ENCODE measurements at places on chromosomes 12 and 14.

DNA sequence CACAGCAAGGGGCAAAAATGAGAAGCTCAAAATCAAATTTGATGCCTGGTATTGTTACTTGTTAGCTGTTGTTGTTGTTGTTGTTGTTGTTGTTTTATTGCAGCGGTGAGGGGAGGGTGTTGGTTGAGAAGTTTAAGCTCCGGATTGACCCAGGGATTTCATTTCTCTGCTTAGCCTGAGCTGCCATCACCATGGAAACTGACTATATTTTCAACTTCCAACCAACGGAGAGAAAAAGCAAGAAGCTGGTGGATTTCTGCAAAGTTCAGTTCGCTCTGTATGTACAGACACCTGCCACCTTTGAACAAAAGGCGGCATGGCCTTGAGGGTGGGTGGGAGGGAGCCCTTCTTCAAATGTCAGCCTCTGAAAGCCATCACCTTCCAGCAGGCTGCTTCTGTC, 194.5 kb upstream of the NOS1 start:
- DNase-seq = no peak

DNA sequence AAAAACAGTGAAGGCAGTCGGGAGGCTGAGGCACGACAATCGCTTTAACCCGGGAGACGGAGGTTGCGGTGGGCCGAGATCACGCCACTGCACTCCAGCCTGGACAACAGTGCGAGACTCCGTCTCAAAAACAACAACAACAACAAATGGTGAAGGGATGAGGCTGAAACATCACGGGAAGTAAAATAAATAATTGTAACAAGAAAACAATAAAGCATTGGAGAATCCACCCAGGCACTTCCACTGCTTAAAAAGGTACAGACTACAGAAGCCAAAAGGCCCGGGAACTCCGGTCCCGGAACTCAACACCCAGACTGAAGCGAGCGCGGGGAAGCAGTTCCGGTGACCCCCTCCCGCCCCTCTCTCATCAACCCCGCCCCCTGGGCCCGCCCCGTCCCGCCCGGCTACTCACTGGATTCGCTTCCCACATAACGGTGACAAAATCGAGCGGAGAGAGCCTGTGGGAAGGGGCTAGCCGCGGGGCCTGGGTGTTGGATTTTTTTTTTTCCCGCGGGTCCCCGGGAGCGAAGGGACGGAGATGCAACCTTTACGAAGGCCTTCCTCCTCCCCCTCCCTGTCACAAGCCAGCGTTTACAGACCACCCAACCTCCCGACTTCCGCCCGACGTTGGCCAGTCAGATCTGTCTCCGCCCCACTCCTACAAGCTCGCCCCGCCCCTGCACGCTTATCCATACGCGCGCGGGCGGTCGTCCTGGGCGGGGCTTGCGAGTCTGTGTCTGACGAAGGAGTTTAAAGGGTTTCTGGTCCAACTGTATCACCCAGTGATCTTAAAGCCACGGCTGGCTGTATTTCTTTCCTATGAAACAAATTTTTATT, at the start of gene PARP11:
Gene PARP11, minus strand, starts transcription at position 600 of the 837 bp plus-strand sequence. Its CDS starts 170 bp downstream, at position 430.
- peak; percentile 98 for DNase-seq

DNA sequence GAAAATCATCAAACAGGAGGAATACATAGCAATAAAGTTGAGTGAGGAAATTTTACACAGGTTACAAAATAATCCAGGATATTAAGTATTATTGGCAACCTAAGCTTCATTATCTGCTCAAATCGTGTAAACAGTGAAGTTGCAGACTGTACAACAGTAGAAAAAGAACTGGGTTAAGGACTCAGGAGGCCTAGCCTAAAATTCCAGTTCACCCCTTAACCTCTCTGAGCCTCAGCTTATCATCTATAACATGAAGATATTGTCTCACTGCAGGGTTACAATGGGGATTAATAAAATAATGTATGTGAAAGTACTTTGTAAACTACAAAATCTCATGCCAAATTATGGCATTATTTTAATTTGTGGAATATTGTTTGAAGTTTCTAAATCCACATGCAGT, 26.0 kb downstream of the DDHD1 start:
- no peak for DNase-seq

GRCh38 chr12:49950273-49951251, at the start of gene AQP2:
Gene AQP2 (plus strand): TSS chr12:49950737. CDS start chr12:49950831, 94 bp downstream.
- no peak for DNase-seq

- no peak for DNase-seq
These were observed 92.1 kb upstream of the OTX2 start for GRCh38 chr14:56902385-56902784.

DNA sequence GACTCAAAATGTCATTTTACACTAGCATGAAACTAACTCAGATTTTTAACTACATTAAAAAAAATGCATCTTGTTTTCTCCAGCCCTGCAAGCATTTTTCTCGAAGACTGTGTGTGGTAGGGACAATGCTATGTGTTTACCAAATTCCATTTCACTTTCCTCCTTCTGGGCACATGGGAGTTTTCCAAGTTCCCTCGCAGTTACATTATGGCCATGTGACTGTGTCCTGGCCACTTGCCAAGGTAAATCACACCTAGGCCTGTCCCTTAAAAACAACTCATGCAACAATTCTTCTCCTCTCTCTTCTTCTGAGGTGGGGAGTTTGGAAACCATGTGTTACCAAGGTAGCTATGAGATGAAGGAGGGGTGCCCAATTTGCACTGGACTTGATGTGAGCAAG, 108.7 kb downstream of the SYT10 start:
- no peak for DNase-seq

GRCh38 chr12:109162551-109162950, 46.2 kb downstream of the ACACB start:
- no peak for DNase-seq

DNA sequence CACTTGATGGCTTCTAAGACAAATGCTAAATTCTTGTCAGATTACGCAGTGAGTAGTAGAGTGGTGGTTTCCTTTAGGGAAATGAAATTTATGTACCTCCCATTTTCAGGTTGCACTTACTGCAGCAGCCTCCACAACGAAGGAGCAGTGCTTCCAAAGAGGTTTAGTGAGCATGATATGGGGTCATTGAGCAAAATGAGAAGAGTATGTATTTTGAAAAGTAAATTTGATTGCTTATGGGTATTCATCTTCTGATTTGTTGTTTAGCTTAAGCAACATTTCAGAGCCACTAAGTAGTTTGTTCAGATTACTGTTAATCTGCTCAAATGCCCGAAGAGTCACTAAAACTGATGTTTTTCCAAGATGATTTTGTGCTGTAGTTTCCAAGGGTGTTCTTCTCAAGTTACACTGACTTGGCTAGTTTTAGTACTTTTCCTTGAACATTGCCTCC, 493.6 kb downstream of the PCNX1 start:
- DNase-seq = no peak

GRCh38 chr14:45721472-45721871, 468.5 kb upstream of the MIS18BP1 start:
- no peak for DNase-seq

DNA sequence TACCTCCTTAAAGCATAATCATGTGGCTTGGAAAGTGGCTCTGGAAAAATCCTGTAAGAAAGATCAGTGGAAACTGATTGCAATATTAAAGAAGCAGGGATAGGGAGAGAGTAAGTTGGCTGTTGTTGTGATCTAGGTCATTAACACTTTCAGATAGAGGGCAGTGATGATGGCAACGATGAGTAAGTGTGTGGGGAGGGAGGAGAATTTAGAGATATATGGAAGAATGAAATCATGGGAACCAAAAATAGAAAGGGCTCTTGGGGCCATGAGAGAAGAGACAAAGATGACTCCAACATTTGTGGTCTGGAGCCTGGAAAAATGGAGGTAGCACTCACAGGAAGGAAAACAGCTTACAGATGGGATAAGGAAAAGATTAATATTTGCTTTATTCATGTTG, 23.3 kb downstream of the SNRPF start:
- DNase-seq = no peak

DNA sequence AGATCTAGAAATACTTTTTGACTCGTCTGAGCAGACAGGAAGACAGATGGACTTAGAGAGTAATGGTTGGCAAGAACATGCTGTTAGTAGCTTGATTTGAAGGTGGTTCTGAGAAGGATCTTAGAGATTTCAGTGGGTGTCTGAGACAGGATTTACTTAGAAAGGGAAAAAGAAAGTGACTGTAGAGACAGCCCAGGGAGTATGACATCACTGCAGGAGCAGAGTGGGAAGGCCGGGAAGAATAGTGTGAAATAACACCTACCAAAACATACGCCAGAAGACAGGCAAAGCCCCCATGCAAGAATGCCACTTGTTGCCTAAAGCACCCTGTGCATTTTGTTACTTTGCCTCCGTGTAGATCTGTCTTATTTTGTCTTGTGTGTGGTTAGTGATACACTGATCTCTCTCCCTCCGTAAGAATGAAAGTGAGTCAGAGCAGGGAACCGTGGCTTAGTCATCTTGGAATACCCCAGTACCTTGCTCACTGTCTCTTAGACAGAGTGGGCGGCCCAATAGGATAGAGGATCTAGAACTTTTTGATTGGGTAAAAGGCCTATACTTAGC, 161.3 kb upstream of the IFNG-AS1 start:
- DNase-seq = peak; percentile 44

- no peak for DNase-seq
These were observed 14.1 kb upstream of the NUMB start for GRCh38 chr14:73472185-73473114.

DNA sequence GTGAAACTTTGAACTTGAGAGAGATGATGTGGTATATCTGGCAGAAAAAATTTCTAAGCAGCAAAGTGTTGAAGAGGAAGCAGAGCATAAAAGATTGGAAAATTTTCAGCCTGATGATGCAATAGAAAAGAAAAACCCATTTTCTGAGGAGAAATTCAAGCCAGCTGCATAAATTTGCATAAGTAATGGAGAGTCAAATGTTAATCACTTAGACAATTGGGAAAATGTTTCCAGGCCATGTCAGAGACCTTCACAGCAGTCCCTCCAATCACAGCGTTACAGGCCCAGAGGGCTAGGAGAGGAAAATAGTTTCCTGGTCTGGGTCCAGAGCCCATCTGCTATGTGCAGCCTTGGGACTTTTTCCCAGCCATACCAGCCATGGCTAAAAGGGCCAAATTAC, 469.0 kb upstream of the FOXG1 start:
- no peak for DNase-seq

DNA sequence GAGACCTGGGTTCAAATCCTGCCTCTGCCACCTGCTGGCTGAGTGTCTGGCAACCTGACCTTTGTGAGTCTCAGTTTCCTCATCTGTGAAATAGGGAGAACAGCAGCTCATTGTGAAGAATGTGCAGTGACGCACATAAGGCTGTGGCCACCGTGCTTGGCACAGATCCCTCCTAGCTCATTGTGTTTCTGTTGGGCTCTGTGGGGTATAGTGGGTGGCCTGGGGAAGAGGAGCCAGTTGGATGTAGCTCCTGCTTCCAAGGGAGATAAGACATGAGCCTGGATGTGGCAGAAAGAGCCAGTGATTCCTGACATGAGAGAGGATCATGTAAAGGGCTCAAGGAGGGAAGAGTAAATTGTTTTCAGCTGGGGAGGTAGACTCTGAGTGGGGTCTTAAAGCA, 120.0 kb downstream of the ESRRB start:
- no peak for DNase-seq

DNA sequence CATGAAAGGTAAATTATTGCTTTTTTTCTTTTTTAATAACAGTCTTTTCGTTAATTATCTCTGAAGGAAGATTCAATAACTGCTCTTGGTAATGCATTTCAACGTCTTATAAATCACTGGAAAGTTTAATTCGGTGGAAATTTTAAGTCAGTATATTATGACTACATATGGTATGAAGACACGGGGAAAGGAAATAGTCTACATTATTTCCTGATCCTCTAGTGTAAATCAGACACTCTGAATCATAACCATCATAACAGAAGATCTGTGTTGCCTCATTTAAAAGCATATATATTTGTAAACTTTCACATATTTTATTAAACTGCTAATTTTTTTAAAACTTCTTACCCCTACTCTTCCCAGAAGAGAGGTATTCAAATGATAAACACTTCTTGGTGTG, 53.7 kb downstream of the EFCAB11 start:
- no peak for DNase-seq

GRCh38 chr12:72272091-72272661, at the start of gene TRHDE:
Gene TRHDE (plus strand): TSS chr12:72272370. CDS start chr12:72272644, 274 bp downstream.
- DNase-seq = no peak

DNA sequence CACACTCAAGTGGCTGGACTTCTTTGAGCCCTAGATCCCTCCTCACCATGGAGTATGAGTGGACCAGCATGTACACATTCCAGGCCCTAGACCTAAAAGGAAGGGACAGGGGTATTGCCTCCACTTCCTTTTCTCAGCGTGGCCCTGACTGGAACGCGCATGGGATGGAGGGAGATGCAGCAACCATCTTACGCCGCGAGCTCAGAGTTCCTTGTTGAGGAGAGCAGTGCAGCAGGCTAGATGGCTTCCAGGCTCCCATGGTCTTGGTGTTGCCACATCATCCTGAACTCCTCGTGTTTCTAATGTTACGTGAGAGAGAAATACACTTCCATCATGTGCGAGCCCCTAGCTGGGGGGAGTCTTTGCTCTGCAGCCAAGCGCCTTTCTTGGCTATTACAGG, 61.8 kb upstream of the DIO3 start:
- no peak for DNase-seq

- DNase-seq = no peak
These were observed 244.6 kb upstream of the MDGA2 start for GRCh38 chr14:47919997-47920396.

GRCh38 chr12:41436076-41436475, 248.0 kb downstream of the PDZRN4 start:
- DNase-seq = no peak

GRCh38 chr12:62301799-62302133, 41.6 kb downstream of the USP15 start:
- no peak for DNase-seq

DNA sequence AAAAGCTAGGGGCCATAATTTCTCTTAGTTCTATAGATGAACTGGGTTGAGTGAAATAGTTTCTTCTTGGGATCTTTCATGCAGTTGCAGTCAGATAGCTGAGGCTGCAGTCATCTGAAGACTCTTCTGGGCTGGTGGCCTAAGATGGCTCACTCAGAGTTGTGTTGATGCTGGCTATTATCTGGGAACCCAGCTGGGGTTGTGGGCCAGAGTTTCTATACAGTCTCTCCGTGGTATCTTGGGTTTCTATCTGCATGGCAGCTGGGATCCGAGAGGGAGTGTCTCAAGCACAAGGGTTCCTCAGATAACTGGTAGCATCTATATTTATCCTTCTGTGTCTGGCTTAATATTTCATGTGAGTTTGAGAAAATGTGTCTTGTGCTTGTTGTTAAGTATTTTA, 21.1 kb downstream of the AVPR1A start:
- no peak for DNase-seq
